ENCODE measurements at places on chromosomes 11 and 22.

DNA sequence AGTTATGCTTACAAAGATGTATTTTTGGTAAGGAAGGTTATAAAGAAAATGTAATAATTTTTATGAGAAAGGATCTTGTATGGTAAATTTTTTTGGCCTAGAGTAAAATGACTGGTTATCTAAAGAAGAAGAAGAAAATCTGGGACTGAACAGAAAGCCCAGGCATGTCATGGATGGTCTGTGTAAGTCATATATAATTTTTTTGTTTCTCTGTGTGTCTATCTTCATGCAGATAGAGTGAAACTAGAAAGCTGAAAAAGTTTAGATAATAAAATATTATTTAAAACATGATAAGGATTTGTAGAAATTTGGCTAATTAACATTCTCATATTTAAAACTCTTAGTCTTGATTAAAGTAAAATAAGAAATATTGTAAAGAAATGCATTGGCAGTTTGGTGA is 27.6 kb upstream of the MPEG1 start:
- DNase-seq = no peak

DNA sequence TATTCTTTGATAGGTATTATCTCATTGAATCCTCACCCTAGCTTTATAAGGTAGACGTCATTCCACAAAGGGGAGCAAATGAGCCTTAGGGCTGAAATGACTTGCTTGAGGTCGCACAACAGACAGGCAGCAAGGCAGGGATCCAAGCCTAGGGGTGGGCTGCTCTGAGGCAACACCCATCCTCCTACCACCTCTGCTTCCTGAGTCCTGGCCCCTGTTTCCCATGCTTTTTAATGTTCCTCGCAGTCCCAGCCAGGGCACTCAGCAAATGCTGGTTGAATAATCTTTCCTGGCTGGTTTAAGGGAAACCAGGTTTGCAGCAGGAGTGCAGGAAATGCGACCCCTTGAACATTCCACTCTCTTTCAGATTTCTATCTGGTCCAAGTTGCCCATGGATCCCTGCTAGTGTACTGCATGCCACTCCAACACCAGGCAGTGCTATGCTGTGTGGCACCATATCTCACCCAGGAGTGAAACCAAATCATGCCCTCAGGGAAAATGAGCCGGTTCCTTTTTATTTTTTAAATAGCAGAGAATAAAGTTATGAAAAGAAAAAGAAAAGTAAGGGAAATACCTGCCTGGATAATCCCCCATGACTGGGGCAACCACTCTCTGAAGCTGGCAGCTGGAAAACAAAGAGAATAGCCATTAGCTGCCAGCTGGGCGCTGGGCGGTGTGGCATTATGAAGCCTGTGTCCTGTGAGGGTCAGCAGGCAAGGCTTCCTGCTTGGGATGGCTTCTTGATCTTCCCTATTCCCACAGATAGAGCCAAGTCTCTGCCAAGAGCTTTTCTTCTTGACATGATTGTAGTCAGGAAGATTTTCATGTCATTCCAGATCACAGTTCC is 21.8 kb downstream of the MICAL2 start:
- no peak for DNase-seq

DNA sequence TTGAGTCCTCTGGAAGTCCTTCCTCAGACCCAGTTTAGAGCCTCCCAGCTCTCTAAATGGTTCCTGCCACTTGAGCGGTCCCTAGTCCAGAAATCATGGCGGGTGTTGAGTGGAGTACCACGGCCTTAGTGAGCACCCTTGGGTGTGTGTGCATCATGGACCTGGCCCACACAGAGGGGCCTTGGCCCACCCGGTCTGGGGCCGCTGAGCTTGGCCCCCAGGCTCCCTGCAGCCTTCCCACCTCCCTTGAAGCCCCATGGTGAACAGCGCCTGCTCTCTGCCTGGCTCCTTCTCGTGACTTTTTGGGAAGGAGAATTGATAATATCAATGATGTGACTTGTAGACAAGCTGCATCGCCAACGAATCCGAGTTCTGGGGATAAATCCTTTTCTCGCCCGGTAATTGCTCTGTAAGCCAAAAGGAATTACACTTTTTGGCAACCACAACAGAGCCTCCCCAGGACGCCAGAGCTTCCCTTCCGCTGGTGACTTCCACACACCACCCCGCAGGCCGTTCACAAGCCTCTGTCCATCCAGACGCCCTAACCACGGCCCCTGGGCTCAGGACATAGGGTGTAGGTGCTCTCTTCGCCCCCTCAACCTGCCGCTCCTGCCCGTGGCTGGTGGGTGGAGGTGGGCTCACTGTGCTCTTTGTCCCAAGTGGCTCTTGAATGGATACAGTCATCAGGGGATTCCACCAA is 93.8 kb downstream of the NECTIN1 start:
- DNase-seq = no peak

- DNase-seq = no peak
Observed at GRCh38 chr11:45079943-45080719, 66.3 kb upstream of the PRDM11 start.

DNA sequence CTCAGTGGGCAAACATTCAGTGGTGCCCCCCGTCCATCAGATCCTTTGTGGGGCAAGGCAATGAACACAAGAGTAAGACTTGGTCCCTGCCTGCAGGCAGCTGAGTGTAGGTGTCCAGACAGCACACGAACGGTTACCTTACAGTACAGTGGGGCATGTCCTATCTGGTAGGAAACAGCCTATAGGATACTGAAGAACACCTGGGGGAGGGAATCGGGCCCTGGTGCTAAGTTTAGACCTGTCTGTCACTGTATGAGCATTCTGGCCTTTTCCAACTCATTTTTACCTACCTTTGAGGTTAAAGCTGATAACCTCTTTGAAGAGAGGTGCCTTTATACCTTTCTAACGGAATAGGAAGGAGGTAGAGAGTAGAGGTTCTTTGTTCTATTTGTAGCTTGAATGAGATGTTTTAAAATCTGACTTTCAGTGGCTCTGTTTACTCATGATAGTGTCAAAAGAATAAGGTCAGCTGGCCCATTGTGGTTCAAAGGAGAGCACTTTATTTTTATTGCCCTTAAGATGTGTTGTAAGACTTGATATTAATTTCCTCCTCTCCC is 8.9 kb downstream of the ZNRF3 start:
- DNase-seq = no peak

DNA sequence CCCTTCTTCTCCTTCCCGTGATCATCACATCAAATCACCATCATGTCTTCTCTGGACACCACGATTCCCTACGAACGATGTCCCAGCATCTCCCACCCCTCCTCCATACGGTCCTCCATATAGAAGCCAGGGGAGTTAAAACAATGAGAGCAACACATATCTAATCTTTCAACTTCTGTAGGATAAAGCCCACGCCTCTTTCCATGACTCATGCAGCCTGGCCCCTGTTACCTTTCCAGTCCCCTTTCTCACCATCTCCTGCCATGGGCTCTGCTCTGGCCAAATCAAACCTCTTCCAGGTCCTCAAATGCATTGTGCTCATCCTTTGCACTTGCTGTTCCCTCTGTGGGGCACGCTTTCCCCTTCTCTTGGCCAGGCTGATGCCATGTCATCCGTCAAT is 23.6 kb downstream of the RPS6KA4 start:
- DNase-seq = no peak

GRCh38 chr22:30201945-30202344 is 44.6 kb downstream of the LIF start:
- no peak for DNase-seq

DNA sequence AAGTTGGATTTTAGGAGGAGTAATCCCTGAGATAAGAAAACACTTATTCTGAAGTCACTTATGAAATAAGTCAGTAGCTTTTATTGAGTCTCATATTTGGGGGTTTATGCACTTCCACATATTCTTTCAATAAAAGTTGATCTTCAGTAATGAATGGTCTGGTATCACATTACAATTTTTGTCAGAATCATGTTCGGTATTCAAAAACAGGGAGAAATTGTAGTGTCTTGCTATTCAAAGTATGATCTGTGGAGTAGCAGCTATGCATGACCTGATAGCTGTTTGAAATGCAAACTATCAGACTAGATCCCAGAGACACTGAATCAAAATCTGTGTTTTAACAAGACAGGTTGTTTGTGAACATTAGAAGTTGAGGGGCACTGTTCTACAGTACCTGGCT is 857.6 kb downstream of the METTL15 start:
- DNase-seq = no peak

DNA sequence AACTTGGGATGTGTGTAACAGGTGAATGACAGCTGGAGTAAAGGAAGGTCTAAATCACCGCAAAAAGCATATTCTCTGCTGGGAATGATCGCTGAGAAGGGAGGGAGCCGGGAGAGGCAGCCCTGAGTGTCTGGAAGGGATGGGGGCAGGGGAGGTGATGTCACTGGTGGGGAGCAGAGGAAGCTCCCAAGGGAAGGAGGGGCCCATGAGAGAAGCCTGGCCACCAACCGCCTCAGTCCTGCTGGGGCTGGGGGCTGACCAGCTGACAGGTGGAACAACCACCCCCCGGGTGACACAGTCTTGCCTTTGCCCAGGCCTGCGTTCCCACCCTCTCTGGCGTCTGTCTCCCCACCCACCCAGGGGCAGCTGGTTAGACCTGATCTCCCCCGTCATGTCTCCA is 6.0 kb upstream of the FLRT1 start:
- DNase-seq = no peak
